ENCODE measurements at places on chromosomes 4 and X.

- no peak for DNase-seq
Observed at GRCh38 chr4:39036172-39036571, 4.0 kb upstream of the TMEM156 start.

DNA sequence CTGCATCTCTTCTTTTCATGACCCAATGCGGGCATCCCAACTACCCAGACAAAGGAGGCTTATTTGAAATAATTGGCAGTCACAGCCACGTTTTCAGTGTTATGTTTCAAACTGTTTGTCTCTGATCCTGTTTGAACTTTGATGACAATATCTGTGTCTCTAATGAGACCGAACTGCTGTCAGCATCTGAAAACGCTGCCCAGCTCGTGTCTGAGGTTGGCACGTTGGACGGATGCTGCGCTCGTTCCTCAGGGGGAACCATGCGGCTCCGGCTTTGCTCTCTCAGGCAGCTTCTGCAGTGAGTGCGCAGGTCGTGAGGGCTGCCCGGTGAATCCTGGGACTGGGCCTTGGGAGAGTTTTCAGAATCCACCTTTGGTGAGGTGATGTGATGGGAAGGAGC lies 58.4 kb upstream of the SORBS2 start:
- no peak for DNase-seq

DNA sequence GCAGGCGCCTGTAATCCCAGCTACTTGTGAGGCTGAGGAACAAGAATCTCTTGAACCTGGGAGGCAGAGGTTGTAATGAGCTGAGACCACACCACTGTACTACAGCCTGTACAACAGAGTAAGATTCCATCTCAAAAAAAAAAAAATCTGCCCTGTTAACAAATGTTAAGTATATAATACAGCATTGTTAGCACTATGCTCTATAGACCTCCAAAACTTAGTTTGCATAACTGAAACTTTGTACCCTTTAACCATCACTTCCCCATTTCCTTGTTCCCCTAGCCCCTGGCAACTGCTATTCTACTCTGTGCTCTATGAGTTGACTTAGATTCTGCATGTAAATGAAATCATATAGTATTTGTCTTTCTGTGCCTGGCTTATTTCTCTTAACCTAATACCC lies 76.7 kb downstream of the TAB3 start:
- peak; percentile 6 for DNase-seq

DNA sequence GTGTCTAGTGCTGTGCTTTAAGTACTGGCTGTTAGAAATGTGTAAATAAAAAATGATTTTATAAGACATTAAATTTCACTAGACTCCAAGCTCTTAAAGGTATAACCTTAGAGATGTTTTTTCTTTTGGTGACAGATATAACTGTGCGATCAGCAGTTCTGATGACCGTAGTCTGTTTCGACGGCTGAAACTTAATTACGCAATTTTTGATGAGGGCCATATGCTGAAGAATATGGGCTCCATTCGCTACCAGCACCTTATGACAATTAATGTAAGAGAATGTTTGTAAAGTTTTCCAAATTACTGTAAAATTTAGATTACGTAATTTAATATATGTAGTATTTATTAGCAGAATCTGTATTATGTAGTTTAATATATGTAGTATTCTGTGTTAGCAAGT lies 66.4 kb downstream of the HPGDS start:
- no peak for DNase-seq

GRCh38 chr4:112119353-112119783 lies 25.9 kb upstream of the FAM241A start:
- DNase-seq, result peak; percentile 54

Data from GM10248 (cell line).